ENCODE measurements at places on chromosomes 7 and 10. TPM values are rescaled to one million over a fixed set of nuclear protein-coding genes. Genes with fewer than 3 reads are reported as not detected.

DNA sequence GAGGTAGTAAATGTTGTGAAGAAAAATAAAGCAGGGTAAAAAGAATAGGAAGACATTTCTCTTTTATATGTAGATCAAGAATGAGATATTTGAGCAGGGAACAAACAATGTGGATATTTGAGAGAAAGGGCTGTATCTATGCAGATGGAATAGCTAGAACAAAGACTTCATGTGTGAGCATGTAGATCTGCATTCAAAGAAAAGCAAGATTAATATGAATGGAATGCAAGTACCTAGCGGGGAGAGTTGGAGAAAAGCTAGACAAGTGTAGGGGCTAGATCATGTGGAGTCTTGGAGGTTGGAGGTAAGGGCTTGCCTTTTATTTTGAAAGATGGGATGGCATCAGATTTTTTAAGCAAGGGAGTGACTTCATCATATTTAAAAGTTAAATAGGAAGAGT lies 27.1 kb downstream of the SHOC2 start:
- no peak for DNase-seq

GRCh38 chr7:128041203-128041602 lies 10.0 kb upstream of the LRRC4 start:
- DNase-seq: no peak

CAMK2B gene
- polyA plus RNA-seq: 20.7 TPM

GRCh38 chr7:25727876-25728275 lies 424.1 kb upstream of the NFE2L3 start:
- DNase-seq: no peak

- no peak for DNase-seq
Observed at GRCh38 chr7:20038676-20039075, 178.5 kb downstream of the MACC1 start.

- DNase-seq: no peak
Observed at GRCh38 chr10:129772468-129773358, 191.4 kb downstream of the EBF3 start.

PPP1R3C gene
- polyA plus RNA-seq: 81.6 TPM

HOXA9 gene
- not detected for polyA plus RNA-seq

C10orf67 gene
- 0.34 TPM for polyA plus RNA-seq

LIPJ gene
- polyA plus RNA-seq: 0.05 TPM

DNA sequence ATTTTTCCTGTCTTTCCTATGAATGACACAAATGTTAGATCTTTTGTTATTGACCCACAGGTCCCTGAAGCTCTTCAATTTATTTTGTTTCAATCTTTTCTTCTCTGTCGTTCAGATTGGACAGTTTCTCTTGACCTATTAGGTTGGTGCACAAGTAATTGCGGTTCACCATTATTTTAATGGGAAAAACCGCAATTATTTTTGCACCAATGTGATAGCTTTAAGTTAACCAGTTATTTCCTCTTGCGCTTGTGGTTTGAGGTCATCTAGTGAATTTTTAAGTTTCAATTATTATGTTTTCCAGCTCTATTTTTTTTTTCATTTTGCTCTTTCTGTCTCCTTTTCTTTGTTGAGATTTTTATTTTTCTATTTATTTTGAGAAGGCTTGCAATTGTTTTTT lies 399.2 kb downstream of the INHBA start:
- no peak for DNase-seq

GRCh38 chr10:28375399-28376354 lies 72.8 kb upstream of the MPP7 start:
- no peak for DNase-seq

GRCh38 chr10:43899224-43899959 lies 250.7 kb upstream of the ZNF32 start:
- DNase-seq: no peak

HTR5A gene
- polyA plus RNA-seq: not detected

DNA sequence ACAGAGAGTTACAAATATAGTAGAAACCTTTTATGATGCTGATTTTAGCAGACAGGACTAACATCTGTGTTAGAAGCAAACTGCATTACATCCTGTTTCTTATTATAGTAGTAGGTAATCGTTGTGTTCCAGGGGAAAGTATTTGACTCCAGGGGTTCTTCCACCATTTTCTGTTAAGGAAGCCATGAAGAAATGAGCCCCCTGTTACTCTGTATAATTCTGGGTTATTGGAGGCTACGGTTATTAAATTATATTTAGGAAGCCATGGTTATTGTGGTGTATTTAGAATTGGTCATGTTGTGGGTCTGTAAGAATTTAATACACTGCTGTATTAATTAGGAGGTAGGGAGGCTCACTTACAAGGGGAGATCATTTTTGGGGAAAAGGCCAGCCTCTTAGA lies 175.8 kb upstream of the AGK start:
- no peak for DNase-seq

- DNase-seq: no peak
Observed at GRCh38 chr7:36055207-36055606, 97.8 kb upstream of the EEPD1 start.

GRCh38 chr10:86642021-86642420 lies 12.3 kb upstream of the OPN4 start:
- no peak for DNase-seq

ATRNL1 gene
- polyA plus RNA-seq: 0.80 TPM
